ENCODE measurements at places on chromosomes 5 and 9.

- no peak for DNase-seq
These were observed 10.0 kb upstream of the CACFD1 start for GRCh38 chr9:133449760-133450159.

GRCh38 chr5:75526070-75526469, 14.4 kb downstream of the POLK start:
- DNase-seq: peak; percentile 12

GRCh38 chr5:45264447-45264846, 431.7 kb downstream of the HCN1 start:
- no peak for DNase-seq

DNA sequence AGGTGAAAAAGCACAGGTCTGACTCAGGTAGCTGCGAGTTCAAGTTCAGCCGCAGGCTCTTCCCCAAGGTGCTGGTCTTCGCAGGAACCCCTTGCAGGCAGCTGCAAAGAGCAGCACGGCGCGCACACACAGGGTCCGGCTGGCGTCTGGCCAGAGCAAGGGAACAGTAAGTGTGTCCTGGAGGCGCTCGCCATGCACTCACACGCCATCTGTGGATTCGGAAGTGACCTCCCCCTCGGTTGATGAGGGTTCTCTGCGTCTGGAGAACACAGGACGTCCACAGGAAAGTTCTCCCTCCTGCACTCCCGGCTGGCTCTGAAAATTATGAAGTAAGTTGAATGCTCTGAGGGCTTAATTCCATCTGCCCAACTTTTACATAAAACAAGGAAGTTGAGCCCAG, 14.0 kb upstream of the EGFL7 start:
- peak; percentile 57 for DNase-seq

DNA sequence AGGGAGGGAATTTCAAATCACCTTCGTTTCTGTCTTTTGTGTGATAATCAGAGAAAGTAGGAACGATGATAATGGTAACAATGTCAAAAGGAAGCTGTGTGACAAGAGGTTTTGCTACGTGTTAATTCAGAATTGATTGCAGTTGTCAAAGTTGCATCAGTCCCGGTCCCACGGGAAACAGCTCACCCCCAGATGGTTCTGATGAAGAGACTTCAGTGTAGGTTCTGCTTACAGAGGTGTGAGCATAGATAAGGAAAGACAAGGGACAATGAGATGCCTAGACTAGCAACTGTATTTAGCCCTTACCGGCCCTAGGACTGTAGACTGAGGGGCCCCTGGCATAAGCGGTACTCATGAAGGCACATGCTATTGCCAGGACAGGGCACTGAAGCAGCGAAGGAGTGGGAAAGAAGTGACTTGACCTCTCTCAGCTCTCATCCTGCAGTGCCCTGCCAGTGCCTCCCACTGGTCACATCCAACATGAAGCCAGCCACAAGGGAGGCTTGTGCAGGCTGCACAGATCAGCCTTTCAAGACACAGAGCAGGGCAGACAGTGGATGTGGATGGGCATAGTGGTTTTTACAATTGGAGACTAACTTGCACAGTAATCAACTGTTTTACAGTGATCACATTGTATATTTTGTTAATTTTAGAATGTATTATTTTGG, 21.1 kb downstream of the PDE8B start:
- peak; percentile 49 for DNase-seq

GRCh38 chr5:58258984-58259684, 200.8 kb downstream of the PLK2 start:
- no peak for DNase-seq

- DNase-seq: no peak
These were observed 133.2 kb upstream of the PHYKPL start for GRCh38 chr5:178365501-178366440.

- no peak for DNase-seq
These were observed 6.5 kb downstream of the CTNND2 start for GRCh38 chr5:11897781-11898180.

- no peak for DNase-seq
These were observed 23.4 kb downstream of the PHF2 start for GRCh38 chr9:93599571-93600403.

DNA sequence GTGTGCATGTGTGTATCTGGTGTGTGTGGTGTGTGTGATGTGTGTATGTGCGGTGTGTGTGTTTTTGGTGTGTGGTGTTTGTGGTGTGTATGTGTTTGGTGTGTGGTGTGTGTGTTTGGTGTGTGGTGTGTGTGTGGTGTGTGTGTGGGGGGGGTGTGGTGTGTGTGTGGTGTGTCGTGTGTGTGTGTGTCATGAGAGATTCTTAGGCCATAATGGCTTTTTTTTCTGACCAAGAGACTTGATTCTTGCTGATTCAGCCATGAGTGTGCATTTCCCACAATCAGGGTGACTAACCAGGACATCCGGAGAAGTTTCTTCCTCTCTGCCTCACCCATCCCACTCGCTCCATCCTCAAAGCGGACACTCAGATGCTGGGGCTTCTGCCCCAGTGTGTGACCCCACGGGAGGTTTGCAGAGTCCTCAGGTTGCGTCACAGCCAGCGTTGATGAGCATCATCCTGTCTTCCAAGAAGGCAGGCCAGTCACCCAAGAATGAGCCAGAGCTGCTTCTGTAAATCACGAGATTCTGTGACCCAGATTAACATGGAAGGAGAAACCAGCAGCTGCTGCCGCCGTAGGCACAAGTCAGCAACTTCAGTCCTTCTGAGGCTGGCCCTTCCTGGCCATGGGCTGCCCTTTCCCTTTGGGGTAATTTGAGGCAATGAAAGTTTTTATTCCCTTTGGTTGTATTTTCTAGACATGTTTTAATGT, 12.5 kb upstream of the CTSL start:
- peak; percentile 97 for DNase-seq

DNA sequence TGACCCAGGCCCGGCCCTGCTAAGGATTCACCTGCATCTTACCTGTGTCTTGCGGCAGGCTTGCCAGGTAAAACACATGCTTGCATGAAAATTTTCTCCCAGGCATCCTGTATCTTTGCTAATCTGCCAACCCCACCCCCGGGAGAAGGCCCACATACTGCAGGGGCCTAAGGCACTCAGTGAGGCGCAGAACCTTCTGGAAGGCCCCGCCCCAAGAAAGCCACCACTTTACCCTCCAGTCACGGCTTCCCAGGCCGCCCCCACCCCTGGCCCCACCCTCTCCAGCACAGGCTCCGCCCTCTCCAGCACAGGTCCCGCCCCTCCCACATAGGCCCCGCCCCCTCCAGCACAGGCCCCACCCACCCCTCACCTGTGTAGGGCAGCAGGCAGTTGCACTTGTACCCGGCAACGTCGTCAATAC, 29.8 kb upstream of the SEC16A start:
- no peak for DNase-seq

DNA sequence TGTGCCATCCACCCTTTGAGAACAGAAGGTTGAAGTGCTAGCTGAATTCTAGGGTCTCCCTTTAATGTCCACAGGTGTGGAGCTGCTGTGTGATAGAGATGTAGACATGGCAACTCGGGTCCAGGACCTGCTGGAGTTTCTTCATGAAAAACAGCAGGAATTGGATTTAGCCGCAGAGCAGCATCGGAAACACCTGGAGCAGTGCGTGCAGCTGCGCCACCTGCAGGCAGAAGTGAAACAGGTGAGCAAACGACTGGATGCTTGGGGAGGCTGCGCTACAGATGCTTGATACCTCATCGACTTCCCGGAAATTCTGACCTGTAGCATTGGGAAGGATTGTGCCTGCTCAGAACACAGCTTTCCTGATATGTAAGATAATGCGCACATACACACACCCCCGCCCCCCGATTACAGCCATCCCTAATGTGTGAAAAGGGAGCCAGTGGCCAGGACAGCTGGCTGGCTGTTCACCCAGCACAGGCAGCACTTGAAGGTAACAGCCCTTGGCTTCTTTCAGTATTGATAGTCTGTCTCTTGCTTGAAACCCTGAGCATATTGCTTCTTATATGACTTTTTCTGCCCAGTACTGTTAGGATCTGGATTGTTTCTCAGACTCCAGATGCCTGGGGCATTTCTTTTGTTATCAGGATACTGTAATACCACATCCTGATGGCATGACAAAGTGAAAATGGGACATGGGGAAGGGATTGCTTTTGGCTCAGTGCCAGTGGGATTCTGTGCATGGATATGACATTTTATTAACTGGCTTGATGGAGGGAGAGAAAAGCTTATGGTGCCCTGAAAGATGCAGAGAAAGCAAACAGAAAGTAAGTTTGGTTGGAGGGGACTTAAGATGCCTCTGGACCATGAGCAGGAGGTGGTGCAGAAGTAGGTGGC, 216.8 kb upstream of the OTULINL start:
- no peak for DNase-seq

- DNase-seq: no peak
These were observed 64.5 kb downstream of the OLFM1 start for GRCh38 chr9:135151757-135152613.

GRCh38 chr5:109028608-109029299, 281.1 kb downstream of the FER start:
- no peak for DNase-seq

DNA sequence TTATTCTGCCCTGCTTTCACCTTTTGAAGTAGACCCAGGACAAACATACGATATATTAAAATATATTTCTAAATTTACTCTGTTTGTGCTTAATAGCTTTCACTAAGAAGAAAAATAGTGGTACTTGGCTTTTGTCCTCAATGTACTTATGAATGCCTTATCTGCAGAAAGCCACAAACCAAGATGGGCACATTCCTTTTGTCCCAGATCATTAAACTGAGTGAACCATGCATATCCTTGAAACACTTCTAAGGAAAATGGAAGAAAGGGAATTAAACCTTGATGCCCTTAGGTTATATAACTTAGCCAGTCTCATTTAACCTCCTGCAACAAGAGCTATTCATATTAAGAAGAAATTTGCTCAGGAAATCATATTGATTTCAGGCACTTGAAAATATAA, 553.8 kb upstream of the CDH9 start:
- DNase-seq: no peak

- peak; percentile 42 for DNase-seq
These were observed 5.8 kb upstream of the BICD2 start for GRCh38 chr9:92770360-92770995.

DNA sequence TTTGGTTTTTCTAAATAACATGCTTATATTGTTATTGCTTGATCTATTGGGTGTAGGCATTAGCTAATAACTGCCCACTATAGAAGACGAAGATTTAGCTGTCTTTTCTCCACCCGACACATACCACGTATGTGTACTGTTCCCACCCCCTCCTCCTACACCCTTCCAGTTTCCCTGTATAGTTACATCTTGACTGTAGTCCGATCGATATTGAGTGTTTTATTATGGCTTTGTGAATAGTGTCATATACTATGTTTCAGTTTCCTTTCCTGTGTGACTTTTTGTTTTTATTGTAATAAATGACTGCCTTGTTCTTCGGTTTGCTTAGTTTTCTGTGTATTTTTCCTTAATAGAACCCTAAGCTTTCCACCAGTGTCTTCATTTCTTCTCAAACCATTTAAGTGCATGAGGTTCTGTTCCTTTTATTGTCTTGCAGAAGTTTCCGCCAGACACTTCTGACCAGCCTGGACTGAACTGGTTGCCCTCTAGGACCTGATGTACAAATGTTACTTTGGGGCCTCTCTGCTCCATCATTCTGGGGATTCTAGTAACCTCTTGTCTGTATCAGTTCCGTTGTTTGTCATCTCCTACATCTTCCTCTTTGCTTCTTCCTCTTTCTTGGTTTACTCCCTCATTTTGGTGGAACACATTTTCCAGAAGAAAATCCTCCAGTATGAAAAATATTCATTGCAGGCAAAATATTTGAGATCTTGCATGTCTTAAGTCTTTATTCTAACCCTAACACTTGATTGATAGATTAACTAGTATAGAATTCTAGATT, 61.8 kb downstream of the PRKACG start:
- DNase-seq: peak; percentile 61

GRCh38 chr9:3646226-3646625, 120.4 kb upstream of the RFX3 start:
- no peak for DNase-seq

DNA sequence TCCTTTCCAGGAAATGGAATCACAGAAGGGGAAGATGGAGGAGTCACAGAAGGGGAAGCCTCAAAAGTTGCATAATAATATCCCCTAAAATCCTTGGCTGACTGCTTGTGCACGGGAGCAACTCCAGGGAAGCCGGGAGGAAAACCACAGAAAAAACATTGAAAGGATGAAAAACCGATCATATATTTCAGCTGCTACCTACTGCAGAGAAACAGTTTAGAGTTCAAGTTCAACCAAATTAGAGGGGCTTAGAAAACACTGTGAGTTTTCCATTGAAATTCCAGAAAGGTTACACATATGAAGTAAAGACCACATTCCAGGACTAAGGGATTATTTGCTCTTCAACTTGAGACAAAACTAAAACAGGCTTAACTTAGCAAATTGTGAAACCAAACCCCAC, 37.6 kb upstream of the MTAP start:
- peak; percentile 42 for DNase-seq

GRCh38 chr9:3124001-3124400, 280.1 kb upstream of the PUM3 start:
- DNase-seq: no peak

- no peak for DNase-seq
These were observed 339.9 kb downstream of the ARL15 start for GRCh38 chr5:53970475-53970874.

- no peak for DNase-seq
These were observed 5.0 kb downstream of the PAEP start for GRCh38 chr9:135566552-135566951.

- DNase-seq: no peak
These were observed 232.3 kb upstream of the TRPM3 start for GRCh38 chr9:71353720-71354119.

DNA sequence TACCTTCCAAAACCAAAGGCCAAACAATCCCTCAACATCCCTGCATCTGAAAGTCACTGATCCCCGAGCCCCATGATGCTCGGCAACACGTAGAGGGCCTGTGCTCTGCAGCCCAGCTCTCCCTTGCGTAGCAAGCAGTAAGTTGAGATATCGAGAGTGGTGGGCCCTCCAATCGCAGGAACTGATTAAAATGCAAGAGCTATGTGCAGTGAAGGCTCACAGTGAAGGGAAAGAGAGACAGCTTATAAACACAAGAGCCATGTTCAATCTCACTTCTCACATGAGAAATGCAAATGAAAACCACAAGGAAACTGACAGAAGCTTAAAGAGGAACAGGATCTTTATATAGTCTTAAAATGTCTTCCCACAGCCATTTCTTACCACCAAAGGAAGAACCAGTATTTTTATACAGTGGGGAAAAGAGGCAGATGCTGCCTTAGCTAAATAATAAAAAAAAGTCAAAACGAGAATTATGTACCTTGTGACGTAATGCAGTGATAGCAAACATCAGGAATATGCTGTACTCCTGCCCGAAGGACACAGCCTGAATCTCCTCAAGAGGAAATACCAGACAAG, 24.6 kb downstream of the TTF1 start:
- peak; percentile 63 for DNase-seq

All from suppressor macrophage treated with lipopolysaccharide for 1 hour (primary cell).